ENCODE measurements at places on chromosomes 6 and 20. TPM values are rescaled to one million over a fixed set of nuclear protein-coding genes. Genes with fewer than 3 reads are reported as not detected.

DNA sequence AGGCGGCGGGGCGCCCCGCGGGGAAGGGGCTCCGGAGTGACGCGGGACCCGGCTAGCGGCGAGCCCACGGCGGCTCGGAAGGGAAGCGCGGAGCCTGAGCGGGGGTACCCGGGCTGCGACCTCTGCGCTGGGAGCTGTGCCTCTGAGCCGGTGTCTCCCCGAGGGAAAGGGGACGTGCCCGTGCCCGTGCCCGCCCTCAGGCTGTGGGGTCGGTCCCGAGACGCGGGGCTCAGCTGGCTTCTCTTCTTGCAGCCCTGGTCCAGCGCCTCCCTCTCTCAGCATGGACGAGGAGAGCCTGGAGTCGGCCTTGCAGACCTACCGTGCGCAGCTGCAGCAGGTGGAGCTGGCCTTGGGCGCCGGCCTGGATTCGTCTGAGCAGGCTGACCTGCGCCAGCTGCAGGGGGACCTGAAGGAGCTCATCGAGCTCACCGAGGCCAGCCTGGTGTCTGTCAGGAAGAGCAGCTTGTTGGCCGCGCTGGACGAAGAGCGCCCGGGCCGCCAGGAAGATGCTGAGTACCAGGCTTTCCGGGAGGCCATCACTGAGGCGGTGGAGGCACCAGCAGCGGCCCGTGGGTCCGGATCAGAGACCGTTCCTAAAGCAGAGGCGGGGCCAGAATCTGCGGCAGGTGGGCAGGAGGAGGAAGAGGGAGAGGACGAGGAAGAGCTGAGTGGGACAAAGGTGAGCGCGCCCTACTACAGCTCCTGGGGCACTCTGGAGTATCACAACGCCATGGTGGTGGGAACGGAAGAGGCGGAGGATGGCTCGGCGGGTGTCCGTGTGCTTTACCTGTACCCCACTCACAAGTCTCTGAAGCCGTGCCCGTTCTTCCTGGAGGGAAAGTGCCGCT, 686 bp downstream of the ZGPAT start:
- peaks cover 98% of the 10 kb centered on the region for H3K36me3 ChIP-seq
- no peaks in the 10 kb centered on the region for H3K27me3 ChIP-seq
- no peak overlapping the region for H3K27ac ChIP-seq
- peak overlapping the region; percentile 89 for H3K4me3 ChIP-seq
- no peak for DNase-seq

- H3K4me3 ChIP-seq = no peak overlapping the region
- H3K27ac ChIP-seq = no peak overlapping the region
- H3K36me3 ChIP-seq = peaks cover 7% of the 10 kb centered on the region
- no peaks in the 10 kb centered on the region for H3K27me3 ChIP-seq
- no peak for DNase-seq
Measured at GRCh38 chr6:158703111-158703836, 53.4 kb downstream of the SYTL3 start.

- H3K27me3 ChIP-seq = no peaks in the 10 kb centered on the region
- no peaks in the 10 kb centered on the region for H3K4me1 ChIP-seq
- no peaks in the 10 kb centered on the region for H3K36me3 ChIP-seq
- DNase-seq = no peak
- no peak overlapping the region for H3K27ac ChIP-seq
- H3K4me3 ChIP-seq = no peak overlapping the region
Measured at GRCh38 chr6:28725890-28726348, 197.9 kb downstream of the TRIM27 start.

Gene ROS1
- total RNA-seq = not detected

DNA sequence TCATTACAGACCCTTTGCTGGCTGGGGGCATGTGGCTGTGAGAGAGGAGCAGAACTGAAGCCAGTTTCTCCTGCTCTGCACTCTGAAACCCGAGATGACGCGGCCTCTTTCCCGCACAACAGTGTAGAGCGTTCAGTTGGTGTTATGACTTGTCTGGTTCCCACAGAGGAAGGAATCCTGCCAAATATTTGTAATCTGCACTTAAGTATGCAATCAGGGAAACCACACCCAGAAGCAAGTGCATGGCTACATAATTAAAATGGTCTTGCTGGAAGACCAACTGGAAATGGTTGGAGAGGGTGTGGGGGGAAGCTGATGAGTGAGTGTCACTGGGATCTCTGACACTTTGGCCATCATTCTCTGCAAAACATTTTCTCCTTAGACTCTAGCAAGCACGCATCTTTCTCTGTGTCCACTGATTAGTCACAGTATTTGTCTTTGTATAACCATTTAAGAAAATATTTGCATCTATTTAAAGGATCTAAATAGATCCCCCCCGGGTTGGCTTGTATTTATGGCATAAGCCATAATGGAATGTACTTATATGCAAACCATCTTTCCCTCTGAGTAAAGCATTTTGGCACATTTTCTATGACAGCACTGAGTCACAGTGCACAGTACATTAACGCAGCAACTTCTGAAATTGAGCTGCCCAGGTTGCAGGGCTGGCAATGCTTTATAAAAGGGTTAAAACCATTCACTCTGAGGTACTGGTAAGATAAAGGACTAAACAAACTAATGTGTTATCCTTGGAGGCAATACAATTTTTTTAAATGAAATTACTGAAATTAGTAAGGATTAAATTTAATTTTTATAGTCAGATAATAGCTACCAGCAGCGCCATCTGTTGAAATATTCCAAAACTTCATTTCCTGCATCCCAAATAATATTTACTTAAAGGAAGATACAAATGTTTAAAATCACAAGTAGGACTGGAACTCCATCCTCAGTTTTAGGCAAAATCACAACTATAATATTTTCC, 76.7 kb downstream of the FOXC1 start:
- no peaks in the 10 kb centered on the region for H3K36me3 ChIP-seq
- no peak overlapping the region for H3K4me3 ChIP-seq
- peak; percentile 94 for DNase-seq
- peak overlapping the region; percentile 75 for H3K27ac ChIP-seq

DNA sequence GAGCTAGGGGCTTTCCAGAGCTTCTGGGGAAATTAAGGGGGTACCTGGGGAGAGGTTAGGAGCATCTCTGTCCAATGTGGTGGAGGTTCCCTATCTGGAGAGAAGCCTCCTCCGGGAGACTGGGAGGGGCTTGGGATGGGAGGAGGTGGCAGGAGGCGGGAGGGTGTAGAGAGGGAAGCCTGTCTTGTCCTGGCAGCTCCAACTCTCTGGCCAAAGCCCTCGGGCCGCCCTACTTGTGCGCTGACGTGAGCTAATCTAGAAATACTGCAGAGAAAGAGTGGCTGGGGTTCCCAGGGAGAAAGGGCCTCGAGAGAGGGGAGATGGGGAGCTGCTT, 1.6 kb upstream of the SLC32A1 start:
- H3K4me3 ChIP-seq = no peak overlapping the region
- peaks cover 95% of the 10 kb centered on the region for H3K27me3 ChIP-seq
- H3K4me1 ChIP-seq = no peaks in the 10 kb centered on the region
- H3K27ac ChIP-seq = no peak overlapping the region
- no peaks in the 10 kb centered on the region for H3K36me3 ChIP-seq

DNA sequence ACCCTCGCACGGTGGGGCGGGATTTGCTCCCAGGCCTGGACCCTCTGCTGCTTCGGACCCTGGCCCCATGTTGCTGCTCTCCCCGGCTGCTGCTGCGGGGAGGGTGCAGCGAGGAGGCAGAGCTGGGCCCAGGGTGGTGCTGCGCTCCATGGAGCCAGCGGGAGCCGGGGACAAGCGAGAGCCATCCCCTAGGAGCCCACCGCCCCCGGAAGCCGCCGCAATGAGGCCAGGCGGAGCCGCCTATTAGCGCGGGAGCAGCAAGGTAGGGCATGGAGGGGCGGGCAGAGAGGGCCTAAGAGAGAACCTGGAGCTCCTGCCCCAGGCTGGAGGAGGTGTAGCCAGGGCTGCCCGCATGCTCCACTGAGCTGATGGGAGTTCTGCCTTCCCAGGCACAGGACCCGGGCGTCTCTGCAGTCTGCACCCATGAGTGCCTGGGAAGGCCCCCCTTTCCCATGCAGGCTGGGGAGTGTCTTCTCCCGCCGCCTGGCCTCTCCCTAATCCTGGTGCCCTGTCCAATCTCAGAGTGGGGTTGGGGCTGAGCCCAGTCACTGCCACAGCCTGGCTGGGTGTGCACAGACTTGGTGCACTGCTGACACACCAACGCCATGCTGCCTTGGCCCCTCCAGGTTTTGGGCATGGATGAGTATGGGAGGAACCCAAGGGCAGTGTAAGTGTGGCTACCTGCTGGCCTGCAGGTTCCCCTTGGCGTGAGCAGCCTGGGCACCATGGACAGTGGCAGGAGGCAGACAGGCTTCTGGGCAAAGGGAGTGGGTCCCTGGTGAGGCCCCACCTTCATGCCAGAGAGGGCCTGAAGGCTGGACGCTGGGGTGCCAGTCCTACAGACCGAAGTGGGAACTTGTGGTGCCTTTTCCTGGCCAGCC, 360.6 kb upstream of the MAP3K7 start:
- no peaks in the 10 kb centered on the region for H3K4me1 ChIP-seq
- H3K36me3 ChIP-seq = no peaks in the 10 kb centered on the region

DNA sequence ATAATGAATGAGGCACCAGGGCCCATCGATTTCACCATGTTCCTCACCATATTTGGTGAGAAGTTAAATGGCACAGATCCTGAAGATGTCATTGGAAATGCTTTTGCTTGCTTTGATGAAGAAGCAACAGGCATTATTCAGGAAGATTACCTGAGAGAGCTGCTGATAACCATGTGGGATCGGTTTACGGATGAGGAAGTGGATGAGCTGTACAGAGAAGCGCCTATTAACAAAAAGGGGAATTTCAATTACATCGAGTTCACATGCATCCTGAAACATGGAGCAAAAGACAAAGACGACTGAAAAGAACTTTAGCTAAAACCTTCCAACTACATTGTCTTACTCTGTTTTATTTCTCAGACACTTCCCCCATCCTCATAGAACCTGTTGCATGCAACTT, 21.6 kb upstream of the ZBTB22 start:
- 0 out of 2 replicates have a peak, but pooled peaks cover 1% of the 10 kb centered on the region for H3K27me3 ChIP-seq
- H3K36me3 ChIP-seq = no peaks in the 10 kb centered on the region
- no peak overlapping the region for H3K4me3 ChIP-seq
- no peak overlapping the region for H3K27ac ChIP-seq
- no peaks in the 10 kb centered on the region for H3K4me1 ChIP-seq
- DNase-seq = no peak

GRCh38 chr6:4336084-4336483, 200.7 kb upstream of the ECI2 start:
- DNase-seq = no peak
- no peaks in the 10 kb centered on the region for H3K27me3 ChIP-seq
- H3K36me3 ChIP-seq = no peaks in the 10 kb centered on the region
- no peak overlapping the region for H3K4me3 ChIP-seq
- peaks cover 4% of the 10 kb centered on the region for H3K4me1 ChIP-seq

Gene CD93
- total RNA-seq = not detected

Gene HLA-DOB
- 0.32 TPM for total RNA-seq

All from SJSA1 (cell line).